ENCODE measurements at places on chromosomes 3 and 15. TPM values are rescaled to one million over a fixed set of nuclear protein-coding genes. Genes with fewer than 3 reads are reported as not detected.

Gene BRPF1
- total RNA-seq: 22.2 TPM

Gene SLC30A4
- total RNA-seq: 6.7 TPM

Gene HAPLN3
- total RNA-seq: 4.1 TPM

Gene ANKDD1A
- 2.8 TPM for total RNA-seq

Gene KLF15
- total RNA-seq: 0.11 TPM

Gene ALPK3
- 33.5 TPM for total RNA-seq

Gene GABRA5
- total RNA-seq: not detected

Gene PFKFB4
- 22.1 TPM for total RNA-seq

Gene SST
- total RNA-seq: not detected

Gene ASB14
- total RNA-seq: not detected

Gene CSTA
- total RNA-seq: not detected

Gene TRH
- not detected for total RNA-seq

Gene ARL6
- total RNA-seq: 13.5 TPM

Gene C2CD4A
- not detected for total RNA-seq

Gene UMPS
- 39.3 TPM for total RNA-seq

Gene RAF1
- total RNA-seq: 120 TPM

Gene ARRDC4
- total RNA-seq: 3.1 TPM

Measured in LHCN-M2 (cell line).